ENCODE measurements at places on chromosomes 5 and 9. TPM values are rescaled to one million over a fixed set of nuclear protein-coding genes. Genes with fewer than 3 reads are reported as not detected.

DNA sequence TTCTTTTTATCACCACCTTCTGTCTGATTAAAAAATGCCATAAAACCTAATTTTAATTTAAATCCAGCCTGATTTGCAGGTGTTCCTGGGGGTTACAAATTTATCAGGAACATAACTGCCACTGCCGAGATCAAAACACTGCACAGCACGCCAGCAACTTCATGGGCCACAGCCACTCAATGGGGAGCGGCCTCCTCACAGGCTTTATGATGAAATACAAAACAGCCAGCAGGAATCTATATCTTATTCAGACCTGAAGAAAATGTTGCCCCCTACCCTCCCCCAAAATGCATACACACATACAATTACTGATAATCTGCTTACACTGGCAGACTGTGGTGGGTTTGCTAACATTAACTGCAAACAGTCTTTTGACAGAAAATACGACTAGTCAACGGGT, 151.7 kb upstream of the POU5F2 start:
- H3K27me3 ChIP-seq, result peaks cover 18% of the 10 kb centered on the region
- DNase-seq, result no peak
- H3K4me3 ChIP-seq, result no peak overlapping the region
- peaks cover 26% of the 10 kb centered on the region for H3K4me1 ChIP-seq

GRCh38 chr9:16221822-16222547, 648.5 kb downstream of the BNC2 start:
- no peak overlapping the region for H3K27ac ChIP-seq
- H3K4me1 ChIP-seq, result no peaks in the 10 kb centered on the region
- no peaks in the 10 kb centered on the region for H3K36me3 ChIP-seq
- no peak for DNase-seq
- peaks cover 7% of the 10 kb centered on the region for H3K27me3 ChIP-seq
- no peak overlapping the region for H3K4me3 ChIP-seq

RNF208 gene
- total RNA-seq, result 19.3 TPM

CCDC69 gene
- 104 TPM for total RNA-seq

- H3K4me1 ChIP-seq, result no peaks in the 10 kb centered on the region
- no peak overlapping the region for H3K27ac ChIP-seq
- H3K27me3 ChIP-seq, result no peaks in the 10 kb centered on the region
Observed at GRCh38 chr9:18075253-18075952, 398.6 kb upstream of the ADAMTSL1 start.

DNA sequence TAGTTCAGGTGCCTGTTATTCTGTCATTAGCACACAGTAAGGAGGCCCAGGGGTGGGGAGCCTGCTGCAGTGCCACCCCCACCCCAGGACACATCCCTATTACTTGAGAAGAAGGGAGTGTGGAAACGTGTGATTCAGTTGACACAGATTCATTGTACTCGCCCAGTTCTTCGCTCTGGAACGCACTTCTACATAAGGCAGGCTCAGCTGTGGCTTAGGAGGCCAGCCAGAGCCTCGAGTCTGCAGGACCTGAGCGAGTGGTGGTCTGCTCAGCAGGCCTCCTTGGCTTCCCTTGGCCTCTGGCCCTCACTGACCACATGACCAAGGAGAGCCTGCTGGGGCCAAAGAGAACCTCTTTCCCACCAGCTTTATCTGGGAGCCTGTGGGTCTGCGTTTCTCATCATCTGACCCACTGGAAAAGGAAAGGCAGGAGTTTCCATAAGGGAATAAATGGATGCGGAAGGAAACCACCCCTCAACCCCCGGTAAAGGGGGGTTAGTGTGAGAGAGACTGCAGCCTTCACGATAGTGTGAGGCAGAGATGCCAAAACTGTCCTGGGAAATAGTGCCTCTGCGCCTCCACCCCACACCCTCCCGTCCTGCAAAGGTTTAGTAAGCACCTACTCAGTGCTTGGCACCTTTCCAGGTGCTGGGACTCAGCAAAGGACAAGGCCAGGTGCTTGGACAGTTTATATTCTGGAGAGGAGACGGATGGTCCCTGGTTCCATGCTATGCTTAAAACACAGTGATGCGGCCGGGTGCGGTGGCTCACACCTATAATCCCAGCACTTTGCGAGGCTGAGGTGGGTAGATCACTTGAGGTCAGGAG, 73.7 kb downstream of the PPARGC1B start:
- DNase-seq, result peak; percentile 52
- H3K27ac ChIP-seq, result no peak overlapping the region
- H3K36me3 ChIP-seq, result no peaks in the 10 kb centered on the region
- H3K4me1 ChIP-seq, result peaks cover 55% of the 10 kb centered on the region

ENHO gene
- 3.9 TPM for total RNA-seq

GABRP gene
- 0.39 TPM for total RNA-seq

CHD1 gene
- total RNA-seq, result 27.9 TPM

- H3K27me3 ChIP-seq, result peaks cover 6% of the 10 kb centered on the region
- no peak overlapping the region for H3K27ac ChIP-seq
- H3K36me3 ChIP-seq, result no peaks in the 10 kb centered on the region
- no peak for DNase-seq
Observed at GRCh38 chr9:132757016-132757415, 86.8 kb downstream of the GTF3C4 start.

DNA sequence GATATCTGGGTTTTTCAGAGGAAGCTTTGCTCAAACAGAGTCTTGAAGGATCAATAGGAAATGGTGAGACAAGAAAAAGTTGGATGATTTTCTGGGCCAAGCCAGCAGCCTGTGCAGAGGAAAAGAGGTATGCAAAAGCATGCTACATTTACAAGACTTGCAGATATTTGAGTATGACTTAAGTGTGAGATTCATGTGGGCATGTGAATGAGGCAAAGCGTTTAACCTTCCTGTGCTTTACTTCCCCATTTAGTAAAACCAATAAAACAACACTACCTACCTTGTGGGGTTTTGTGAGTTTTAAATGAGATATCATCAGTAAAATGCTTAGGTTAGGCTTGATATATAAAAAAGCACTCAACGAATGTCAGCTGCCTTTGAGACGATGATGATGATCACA, 58.1 kb downstream of the PIP5K1B start:
- no peaks in the 10 kb centered on the region for H3K36me3 ChIP-seq
- DNase-seq, result no peak
- no peak overlapping the region for H3K27ac ChIP-seq
- no peaks in the 10 kb centered on the region for H3K27me3 ChIP-seq
- no peak overlapping the region for H3K4me3 ChIP-seq
- no peaks in the 10 kb centered on the region for H3K4me1 ChIP-seq

All from cardiac muscle cell (in vitro differentiated cells and primary cell).